Tibial nerve (tissue), 4 donors: ENCODE measurements at places on chromosomes 2 and 18. TPM values are rescaled to one million over a fixed set of nuclear protein-coding genes. Genes with fewer than 3 reads are reported as not detected.

CCNT2 gene
- 45.4 TPM for total RNA-seq

RAB6C gene
- not detected for total RNA-seq

ATIC gene
- total RNA-seq = 31.6 TPM

KCNF1 gene
- total RNA-seq = not detected

SOWAHC gene
- 24.9 TPM for total RNA-seq

LBX2 gene
- 4.4 TPM for total RNA-seq

- no peak for DNase-seq
- H3K4me1 ChIP-seq = peaks cover 8% of the 10 kb centered on the region
- H3K4me3 ChIP-seq = no peak overlapping the region
These were observed 258.9 kb upstream of the TRIB2 start for GRCh38 chr2:12457831-12458230.

DNA sequence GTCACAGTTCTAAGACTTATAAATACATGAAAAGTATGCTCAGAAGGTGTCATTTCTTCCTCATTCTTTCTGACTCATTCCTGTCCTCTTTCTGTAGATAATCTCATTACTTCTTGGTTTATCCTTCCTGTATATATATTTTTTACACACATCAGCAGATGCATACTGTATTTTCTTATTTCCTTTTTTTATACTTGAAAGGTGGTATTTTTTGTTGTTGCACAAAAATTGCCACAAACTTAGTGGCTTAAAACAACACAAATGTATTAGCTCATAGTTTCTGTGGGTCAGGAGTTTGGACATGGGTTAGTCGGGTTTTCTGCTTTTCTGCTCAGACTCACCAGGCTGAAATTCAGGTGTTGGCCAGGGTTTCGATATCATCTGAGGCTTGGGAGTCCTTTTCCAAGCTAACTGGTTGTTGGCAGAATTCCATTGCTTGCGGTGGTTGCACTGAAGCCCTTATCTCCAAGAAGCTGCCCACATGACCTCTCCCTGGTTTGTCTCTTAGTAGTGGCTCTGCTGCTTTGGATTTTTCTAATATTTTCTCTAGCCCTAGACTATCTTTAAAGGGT lies 162.6 kb downstream of the FMNL2 start:
- DNase-seq = no peak
- no peak overlapping the region for H3K4me3 ChIP-seq
- H3K27me3 ChIP-seq = no peaks in the 10 kb centered on the region
- no peaks in the 10 kb centered on the region for H3K4me1 ChIP-seq
- H3K36me3 ChIP-seq = no peaks in the 10 kb centered on the region

DNA sequence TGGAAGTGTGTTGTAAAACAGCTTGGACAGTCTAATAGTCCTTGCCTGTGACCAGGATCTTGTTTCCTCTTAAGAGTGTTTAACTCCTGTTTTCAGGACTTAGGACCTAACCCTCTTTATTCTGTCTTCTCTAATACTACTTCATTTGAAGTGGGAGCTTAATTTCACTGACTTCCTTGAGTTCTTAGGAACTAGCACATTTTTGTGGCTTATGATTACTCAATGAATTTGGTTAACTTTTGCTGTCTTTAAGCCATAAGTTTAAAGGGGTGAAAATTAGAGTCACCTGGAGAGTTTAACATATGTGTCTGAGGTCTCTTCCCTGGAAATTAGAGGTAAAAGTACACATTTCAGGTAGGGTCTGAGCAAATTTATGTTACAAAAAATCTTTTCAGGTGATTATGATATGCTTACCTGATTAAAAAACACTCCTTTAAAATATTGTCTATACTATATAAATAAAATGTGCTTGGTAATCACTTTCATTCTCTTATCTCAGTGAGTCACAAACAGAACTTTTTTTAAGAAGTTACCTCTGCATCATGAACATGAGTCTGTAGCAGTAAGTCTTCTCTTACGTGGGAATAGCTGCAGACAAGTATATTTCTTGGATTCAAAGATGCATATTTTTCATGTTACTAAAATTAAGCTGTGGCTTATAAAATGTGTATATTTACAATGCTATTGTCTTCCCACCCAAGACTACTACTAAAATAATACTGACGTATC lies 52.7 kb downstream of the ATP9B start:
- no peak for DNase-seq
- H3K4me3 ChIP-seq = no peak overlapping the region
- no peak overlapping the region for H3K27ac ChIP-seq
- no peaks in the 10 kb centered on the region for H3K36me3 ChIP-seq

DNA sequence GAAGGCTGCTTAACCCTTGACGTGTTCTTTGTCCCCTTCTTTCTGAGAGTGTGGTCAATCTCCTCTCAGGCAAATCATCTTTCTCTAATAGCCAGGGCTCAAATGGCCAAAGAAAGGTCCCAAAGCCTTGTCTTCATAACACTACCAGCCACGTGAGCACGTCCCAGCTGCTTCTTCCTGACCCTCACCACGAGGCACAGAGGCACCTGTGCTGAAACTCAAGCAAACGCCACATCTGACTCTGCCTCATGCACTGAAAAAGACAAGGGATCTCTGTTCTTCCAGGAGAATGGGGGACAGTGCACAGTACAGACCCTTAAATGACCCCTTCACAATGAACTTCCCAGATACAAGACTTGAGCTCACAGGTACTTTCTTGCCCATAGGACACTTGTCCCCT lies 31.8 kb downstream of the BCL11A start:
- H3K36me3 ChIP-seq = no peaks in the 10 kb centered on the region
- H3K4me1 ChIP-seq = no peaks in the 10 kb centered on the region
- no peak for DNase-seq

- no peaks in the 10 kb centered on the region for H3K27me3 ChIP-seq
- H3K36me3 ChIP-seq = no peaks in the 10 kb centered on the region
- H3K4me3 ChIP-seq = no peak overlapping the region
- no peak overlapping the region for H3K27ac ChIP-seq
These were observed 38.7 kb upstream of the SLC1A4 start for GRCh38 chr2:64950226-64951160.

DNA sequence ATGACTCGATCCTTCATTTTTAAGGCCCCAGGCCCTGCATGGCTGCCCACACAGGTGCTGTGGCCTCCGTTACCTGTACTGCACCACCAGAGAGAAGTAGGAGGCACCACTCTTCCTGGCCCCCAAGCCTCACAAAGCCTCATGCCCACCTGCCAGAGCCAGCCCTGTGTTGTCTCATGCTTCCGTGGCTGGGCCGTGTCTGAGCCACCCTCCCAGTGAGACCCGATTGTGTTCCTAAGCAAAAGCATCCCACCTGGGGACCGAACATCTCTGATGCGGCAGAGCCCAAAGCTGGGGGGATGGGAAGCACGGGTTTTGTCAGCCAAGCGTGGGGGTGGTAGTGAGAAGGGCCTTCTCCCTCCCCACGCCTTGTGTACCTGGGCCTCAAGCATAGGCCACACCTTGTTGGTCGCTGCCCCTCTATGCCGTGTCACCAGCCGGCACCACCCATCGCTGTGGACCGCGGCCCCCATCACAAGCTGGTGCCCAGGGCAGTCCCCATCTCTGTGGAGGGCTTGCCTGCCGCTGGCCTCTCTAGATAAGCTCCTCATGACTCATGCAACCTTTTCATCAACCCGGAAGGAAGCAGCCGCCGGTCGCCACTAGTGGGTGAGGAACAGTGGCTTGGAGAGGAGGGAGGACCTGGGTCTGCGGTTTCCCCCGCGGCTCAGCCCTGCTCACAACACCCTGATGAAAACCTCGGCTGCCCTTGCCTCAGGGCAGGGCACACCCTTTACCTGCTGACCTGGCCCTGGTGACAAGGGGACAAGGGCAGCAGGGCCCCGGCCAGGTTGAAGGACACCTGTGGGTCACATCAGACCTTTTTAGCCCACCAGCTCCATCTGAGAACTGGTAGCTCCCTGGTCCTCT lies 2.7 kb upstream of the RNPEPL1 start:
- peaks cover 4% of the 10 kb centered on the region for H3K36me3 ChIP-seq
- no peak for DNase-seq
- H3K27me3 ChIP-seq = no peaks in the 10 kb centered on the region
- peaks cover 59% of the 10 kb centered on the region for H3K4me1 ChIP-seq
- H3K27ac ChIP-seq = peak overlapping the region; percentile 95
- peak overlapping the region; percentile 28 for H3K4me3 ChIP-seq

GRCh38 chr2:239830121-239831000 lies 194.8 kb downstream of the NDUFA10 start:
- no peaks in the 10 kb centered on the region for H3K36me3 ChIP-seq
- H3K27me3 ChIP-seq = no peaks in the 10 kb centered on the region
- no peaks in the 10 kb centered on the region for H3K4me1 ChIP-seq
- H3K4me3 ChIP-seq = no peak overlapping the region

DNA sequence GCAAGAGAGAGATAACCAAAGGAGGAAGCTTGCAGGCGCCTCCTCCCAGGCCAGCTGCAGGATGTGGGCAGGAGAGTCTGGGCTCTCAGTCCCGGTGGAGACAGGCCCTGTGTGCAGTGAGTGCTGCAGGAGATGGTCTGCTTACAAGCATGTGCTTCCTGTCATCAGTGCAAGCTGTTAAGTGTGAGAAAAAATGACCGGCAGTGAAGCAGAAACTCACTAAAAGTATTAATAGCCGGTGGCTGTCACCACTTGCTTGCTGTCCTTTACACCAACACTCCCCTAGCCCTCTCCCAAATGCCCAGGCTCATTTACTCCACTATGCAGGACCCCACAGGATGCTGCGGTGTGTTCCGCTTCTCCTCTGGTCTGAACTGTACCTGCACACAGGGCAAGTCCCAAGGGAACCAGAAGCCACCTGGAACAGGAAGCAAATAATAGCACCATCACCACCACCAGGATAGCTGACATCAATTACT lies 435.6 kb upstream of the HS6ST1 start:
- H3K27ac ChIP-seq = no peak overlapping the region
- no peaks in the 10 kb centered on the region for H3K36me3 ChIP-seq
- H3K4me1 ChIP-seq = peaks cover 5% of the 10 kb centered on the region
- no peaks in the 10 kb centered on the region for H3K27me3 ChIP-seq

GRCh38 chr2:69914950-69915945 lies at the start of gene MXD1:
TSS of gene MXD1 (plus strand) at chr2:69915109. CDS start at chr2:69915331, 222 bp downstream.
- peak within 1 kb of the TSS; percentile 74 for H3K4me3 ChIP-seq
- peaks cover 12% of the 10 kb centered on the region for H3K4me1 ChIP-seq
- no peaks in the 10 kb centered on the region for H3K27me3 ChIP-seq
- no peak for DNase-seq
- H3K27ac ChIP-seq = peak within 1 kb of the TSS; percentile 97

DNA sequence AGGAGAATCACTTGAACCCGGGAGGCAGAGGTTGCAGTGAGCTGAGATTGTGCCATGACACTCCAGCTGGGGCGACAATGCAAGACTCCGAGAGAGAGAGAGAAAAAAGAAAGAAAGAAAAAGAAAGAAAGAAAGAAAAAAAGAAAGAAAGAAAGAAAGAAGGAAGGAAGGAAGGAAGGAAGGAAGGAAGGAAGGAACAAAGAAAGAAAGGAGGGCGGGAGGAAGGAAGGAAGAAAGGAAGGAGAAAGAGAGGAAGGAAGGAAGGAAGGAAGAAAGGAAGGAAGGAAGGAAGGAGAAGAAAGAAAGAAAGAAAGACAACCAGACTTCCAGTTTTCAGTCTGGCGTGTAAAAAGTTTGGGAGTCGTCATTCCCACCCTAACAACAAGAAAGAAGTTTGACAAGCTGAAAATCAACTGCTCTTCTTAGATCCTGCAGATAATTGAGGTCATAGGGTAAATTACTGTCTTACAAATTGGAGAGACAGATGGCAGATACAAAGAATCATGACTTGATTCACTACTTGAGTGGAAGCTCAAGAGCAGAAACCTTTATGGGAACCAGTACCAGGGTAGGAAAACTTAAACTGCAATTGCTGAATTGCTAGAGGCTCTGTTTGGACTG lies 15.1 kb upstream of the CYP27C1 start:
- no peak for DNase-seq
- H3K27me3 ChIP-seq = no peaks in the 10 kb centered on the region
- H3K4me3 ChIP-seq = no peak overlapping the region
- H3K4me1 ChIP-seq = no peaks in the 10 kb centered on the region

DNA sequence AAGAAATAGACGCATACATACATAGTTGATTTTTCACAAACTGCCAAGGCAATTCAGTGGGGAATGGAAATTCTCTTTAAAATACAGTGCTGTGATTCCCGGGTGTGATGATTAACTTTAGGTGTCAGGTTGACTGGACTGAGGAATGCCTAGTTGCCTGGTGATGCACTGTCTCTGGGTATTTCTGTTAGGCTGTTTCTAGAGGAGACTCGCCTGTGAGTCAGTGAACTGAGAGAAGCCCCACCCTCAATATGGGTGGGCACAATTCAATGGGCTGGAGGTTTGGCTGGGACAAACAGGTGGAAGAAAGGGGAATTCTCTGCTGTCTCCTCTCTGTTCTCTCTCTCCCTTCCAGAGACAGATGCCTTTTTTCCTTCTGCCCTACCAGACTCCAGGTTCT lies 187.6 kb downstream of the ARHGAP28 start:
- H3K27me3 ChIP-seq = no peaks in the 10 kb centered on the region
- H3K4me1 ChIP-seq = no peaks in the 10 kb centered on the region
- no peak overlapping the region for H3K27ac ChIP-seq
- no peaks in the 10 kb centered on the region for H3K36me3 ChIP-seq
- H3K4me3 ChIP-seq = no peak overlapping the region

DNA sequence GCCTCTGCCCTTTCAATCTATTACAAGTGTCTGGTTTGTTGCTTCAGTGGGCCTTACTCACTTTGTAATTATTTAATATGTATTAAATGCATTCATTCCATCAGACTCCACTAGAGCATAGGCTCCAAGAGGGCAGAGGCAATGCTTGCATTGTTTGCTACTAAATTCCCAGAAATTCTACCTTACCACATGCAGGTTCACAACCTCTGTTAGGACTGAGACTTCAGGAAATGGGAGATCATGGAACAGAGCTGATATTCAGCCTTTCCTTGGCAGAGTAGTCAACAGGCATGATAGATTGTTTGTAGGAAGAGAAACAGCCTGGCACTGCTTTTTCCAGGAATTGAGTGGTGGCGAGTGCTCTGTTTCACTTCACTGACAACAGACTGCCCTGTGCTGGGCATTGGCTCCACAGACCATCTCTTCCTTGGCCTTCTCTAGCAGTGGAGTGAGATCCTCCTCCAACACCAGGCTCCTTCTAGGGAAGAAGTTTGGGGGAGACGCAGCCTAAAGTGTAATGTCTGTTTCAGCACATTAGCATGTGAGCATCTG lies 6.2 kb upstream of the MATN3 start:
- no peak overlapping the region for H3K4me3 ChIP-seq
- no peaks in the 10 kb centered on the region for H3K36me3 ChIP-seq
- H3K27ac ChIP-seq = no peak overlapping the region
- no peaks in the 10 kb centered on the region for H3K27me3 ChIP-seq

DNA sequence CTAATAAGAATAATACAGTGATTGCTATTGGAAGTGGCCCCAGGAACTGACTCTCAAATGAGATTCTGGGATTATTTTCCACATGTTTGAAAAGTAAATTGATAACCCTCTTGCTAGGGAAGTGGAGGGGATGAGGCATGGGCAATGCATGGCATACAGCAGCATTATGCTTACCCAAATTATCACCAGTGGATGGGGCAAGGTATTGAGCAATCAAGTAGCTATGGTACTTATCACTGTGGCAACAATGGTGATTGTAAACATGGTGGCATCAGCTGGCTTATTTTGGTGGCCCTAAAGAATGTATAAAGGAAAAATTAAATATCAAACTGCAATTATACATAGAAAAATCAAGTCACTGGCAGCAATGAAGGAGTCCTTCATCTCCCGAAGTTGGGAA lies 155.1 kb downstream of the FIGN start:
- no peaks in the 10 kb centered on the region for H3K4me1 ChIP-seq
- H3K27me3 ChIP-seq = no peaks in the 10 kb centered on the region
- H3K36me3 ChIP-seq = no peaks in the 10 kb centered on the region
- H3K27ac ChIP-seq = no peak overlapping the region
- no peak overlapping the region for H3K4me3 ChIP-seq
- DNase-seq = no peak
